IPS DF 6.9 (cell line): ENCODE measurements at places on chromosomes 7 and 10.

DNA sequence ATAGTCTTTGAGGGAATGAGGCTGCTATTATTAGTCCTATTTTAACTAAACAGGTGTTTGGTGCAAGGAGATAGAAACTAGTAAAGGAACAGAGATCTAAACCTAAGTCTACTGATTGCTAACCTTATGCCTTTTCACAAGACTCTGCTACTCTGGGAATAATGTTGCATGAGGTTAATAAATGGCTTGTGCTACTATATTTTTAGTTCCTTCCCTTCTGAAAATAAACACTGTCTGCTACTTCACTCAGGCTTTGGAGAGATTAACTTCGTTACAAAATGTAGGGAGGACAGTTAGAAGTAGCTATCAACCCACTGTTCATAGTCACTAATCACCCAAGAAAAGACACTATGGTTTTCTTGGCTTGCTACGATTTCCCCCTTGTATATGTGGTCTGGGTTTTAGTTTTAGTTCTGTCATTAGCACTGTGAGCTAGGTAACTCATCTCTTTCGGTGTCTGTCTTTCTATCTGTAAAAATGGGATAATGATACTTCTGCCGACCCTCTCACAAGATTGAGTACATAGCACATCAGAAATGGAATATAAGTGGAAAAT is 296.2 kb downstream of the LRRTM3 start:
- H3K27me3 ChIP-seq = no peaks in the 10 kb centered on the region
- no peaks in the 10 kb centered on the region for H3K4me1 ChIP-seq
- H3K27ac ChIP-seq = no peak overlapping the region
- H3K36me3 ChIP-seq = no peaks in the 10 kb centered on the region
- H3K4me3 ChIP-seq = no peak overlapping the region

DNA sequence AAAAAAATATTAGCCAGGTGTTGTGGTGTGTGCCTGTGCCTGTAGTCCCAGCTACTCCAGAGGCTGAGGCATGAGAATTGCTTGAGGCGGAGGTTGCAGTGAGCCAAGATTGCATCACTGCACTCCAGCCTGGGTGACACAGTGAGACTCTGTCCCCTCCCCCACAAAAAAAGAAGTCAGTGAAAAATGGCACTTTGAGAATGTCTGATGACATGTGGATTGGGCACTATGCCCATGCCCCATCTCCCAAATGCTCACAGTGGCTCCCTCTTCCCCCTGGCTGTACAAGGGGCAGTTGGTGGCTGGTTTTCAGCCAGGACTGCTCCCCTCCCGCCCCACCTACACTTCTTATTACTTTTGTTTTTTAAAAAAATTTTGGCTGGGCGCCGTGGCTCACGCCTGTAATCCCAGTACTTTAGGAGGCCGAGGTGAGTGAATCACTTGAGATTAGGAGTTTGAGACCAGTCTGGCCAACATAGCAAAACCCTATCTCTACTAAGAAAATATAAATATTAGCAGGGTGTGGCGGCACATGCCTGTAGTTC is 26.1 kb downstream of the IL15RA start:
- DNase-seq = no peak
- H3K27ac ChIP-seq = no peak overlapping the region
- no peaks in the 10 kb centered on the region for H3K36me3 ChIP-seq
- H3K27me3 ChIP-seq = no peaks in the 10 kb centered on the region
- H3K4me1 ChIP-seq = 0 out of 2 replicates have a peak, but pooled peaks cover 1% of the 10 kb centered on the region

DNA sequence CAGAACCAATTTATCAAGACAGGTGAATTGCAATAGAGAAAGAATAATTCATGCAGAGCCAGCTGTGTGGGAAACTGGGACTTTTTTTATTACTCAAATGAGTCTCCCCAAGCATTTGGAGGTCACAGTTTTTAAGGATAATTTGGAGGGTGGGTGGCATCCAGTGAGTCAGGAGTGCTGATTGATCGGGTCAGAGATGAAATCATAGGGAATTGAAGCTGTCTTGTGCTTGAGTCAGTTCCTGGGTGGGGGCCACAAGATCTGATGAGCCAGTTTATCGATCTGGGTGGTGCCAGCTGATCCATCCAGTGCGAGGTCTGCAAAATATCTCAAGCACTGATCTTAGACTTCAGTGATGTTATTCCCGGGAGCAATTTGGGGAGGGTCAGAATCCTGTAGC is 9.9 kb upstream of the MYO1G start:
- no peak for DNase-seq
- no peak overlapping the region for H3K27ac ChIP-seq
- H3K4me1 ChIP-seq = 0 out of 2 replicates have a peak, but pooled peaks cover 2% of the 10 kb centered on the region
- H3K4me3 ChIP-seq = no peak overlapping the region

- H3K27ac ChIP-seq = no peak overlapping the region
- H3K4me3 ChIP-seq = no peak overlapping the region
- no peaks in the 10 kb centered on the region for H3K36me3 ChIP-seq
- no peak for DNase-seq
Measured at GRCh38 chr10:34689053-34689452, 126.0 kb downstream of the PARD3 start.

DNA sequence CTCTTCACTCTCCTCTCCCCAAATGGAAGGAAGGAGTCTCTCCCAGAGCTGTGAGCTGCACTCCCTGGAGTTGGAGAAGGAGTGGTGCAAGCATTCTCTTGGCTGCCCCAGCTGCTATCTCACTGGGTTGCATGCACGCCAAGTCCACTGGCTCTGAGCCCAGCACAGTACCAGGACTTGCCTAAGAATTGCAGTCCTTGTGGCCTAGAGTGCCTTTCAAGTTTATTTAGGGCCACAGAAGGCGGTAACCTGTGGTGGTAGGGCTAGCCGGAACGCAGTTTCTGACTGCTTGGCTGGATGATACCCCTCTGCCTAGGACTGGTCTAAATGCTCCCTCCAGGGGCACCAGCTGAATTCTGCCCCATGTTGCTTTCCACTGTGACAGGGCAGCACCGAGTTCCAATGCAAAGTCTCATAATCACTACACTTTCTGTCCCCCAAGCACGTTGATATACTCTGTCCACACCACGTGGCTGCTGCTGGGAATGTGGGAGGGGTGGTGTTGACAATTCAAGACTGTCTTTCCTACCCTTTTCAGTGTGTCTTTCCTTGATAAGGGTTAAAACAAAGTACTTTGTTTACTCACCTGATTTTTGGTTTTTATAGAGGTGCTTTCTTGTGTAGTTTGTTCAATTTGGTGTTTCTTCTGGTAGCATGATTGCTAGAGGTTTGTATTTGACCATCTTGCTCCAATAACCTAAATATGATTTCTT is 57.0 kb downstream of the PHTF2 start:
- no peaks in the 10 kb centered on the region for H3K4me1 ChIP-seq
- no peak for DNase-seq
- H3K27me3 ChIP-seq = no peaks in the 10 kb centered on the region
- H3K27ac ChIP-seq = no peak overlapping the region
- H3K36me3 ChIP-seq = no peaks in the 10 kb centered on the region

DNA sequence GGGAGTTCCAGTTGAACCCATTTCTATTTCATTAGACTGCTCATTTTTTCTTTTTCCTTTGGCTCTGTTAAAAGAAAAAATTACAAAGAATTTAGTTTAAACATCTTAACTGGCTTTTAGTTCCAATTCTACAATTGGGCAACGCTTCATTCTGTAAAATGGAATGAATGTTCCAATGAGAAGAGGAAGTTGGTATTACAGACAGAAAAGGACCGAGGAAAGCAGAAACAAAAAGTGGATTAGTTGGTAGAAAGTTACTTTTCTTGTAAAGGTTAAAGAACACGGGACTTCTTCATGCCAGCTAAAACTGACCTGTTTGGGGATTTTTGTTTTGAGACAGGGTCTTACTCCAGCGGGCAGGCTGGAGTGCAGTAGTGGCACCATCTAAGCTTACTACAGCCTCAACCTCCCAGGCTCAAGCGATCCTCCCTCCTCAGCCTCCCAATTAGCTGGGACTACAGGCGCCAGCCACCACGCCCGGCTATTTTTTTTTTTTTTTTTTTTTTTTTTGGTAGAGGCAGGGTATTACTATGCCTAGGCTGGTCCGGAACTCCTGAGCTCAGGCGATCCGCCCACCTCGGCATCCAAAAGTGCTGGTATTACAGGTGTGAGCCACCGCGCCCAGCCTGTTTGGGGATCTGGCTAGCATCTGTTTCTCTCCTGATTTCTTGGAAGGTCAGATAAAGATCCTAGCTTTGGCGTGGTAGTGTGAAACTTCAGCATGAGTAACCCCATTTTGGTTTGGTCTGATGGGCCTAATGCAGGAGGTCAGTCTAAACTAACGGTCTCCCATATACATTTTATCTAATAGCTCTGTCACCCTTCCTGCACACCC is 1.3 kb upstream of the VDAC2 start:
- DNase-seq = no peak
- H3K4me1 ChIP-seq = peaks cover 9% of the 10 kb centered on the region; the same call in 1 of the 2 replicates
- H3K27me3 ChIP-seq = no peaks in the 10 kb centered on the region
- H3K36me3 ChIP-seq = peaks cover 8% of the 10 kb centered on the region; the same call in 1 of the 2 replicates

- H3K4me1 ChIP-seq = no peaks in the 10 kb centered on the region; the same call in 1 of the 2 replicates
- H3K36me3 ChIP-seq = no peaks in the 10 kb centered on the region
- DNase-seq = no peak
- no peak overlapping the region for H3K27ac ChIP-seq
Measured at GRCh38 chr10:43855667-43856210, 207.1 kb upstream of the ZNF32 start.

- no peak overlapping the region for H3K27ac ChIP-seq
- H3K36me3 ChIP-seq = no peaks in the 10 kb centered on the region
- no peaks in the 10 kb centered on the region for H3K4me1 ChIP-seq
Measured at GRCh38 chr10:108905171-108905570, 1018.1 kb downstream of the XPNPEP1 start.

DNA sequence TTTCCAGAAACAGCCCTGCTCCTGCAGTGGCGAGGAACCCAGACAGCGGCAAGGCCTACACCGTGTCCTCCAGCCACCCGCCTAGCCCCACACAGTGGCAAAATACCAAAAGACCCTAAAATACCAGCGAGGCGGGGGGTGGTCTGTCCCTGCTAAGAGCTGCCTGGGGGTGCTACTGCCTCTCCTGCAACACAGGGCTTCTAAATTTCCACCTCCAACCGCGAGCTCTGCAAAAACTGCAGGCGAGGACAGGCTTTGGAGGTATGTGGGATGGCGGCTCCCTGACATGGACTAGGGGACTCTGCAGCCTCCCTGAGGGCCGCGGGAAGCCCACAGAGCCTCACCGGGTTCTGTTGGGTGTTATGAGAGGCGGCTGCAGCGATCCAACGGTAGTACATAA is 122.3 kb downstream of the WDR37 start:
- no peaks in the 10 kb centered on the region for H3K27me3 ChIP-seq
- no peaks in the 10 kb centered on the region for H3K4me1 ChIP-seq
- no peak overlapping the region for H3K4me3 ChIP-seq
- H3K36me3 ChIP-seq = no peaks in the 10 kb centered on the region

DNA sequence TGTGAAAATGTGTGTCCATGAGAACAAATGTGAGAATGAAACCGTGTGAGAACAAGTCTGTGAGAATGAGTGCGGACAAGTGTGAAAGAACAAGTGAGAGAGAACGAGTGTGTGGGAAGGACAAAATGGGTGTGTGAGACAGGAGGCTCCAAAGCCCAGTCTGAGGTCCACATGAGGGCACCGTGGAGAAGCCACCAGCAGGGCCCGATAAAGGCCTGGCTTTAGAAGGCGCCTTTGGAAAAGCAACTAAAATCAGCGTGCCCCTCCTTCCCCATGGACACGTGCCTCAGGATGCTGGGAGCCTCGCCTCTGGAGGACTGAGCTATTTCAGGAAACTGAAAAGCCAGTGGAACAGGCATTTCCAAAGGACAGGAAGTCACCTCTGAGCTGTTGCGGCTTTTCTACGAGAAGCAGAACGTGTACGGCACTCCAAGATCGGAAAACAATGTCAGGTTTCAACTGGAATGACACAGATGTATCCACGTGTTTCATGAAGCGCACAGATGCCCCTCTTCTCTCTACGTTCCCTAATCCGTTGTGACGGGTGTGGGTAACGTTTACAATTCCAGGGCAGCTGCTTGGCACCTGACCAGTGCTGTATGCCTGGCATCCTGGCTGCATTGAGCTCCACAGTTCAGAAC is 46.4 kb downstream of the ESYT2 start:
- H3K27me3 ChIP-seq = no peaks in the 10 kb centered on the region
- no peaks in the 10 kb centered on the region for H3K4me1 ChIP-seq
- peaks cover 17% of the 10 kb centered on the region; the same call in 1 of the 2 replicates for H3K36me3 ChIP-seq
- no peak overlapping the region for H3K4me3 ChIP-seq
- DNase-seq = no peak
- H3K27ac ChIP-seq = no peak overlapping the region

DNA sequence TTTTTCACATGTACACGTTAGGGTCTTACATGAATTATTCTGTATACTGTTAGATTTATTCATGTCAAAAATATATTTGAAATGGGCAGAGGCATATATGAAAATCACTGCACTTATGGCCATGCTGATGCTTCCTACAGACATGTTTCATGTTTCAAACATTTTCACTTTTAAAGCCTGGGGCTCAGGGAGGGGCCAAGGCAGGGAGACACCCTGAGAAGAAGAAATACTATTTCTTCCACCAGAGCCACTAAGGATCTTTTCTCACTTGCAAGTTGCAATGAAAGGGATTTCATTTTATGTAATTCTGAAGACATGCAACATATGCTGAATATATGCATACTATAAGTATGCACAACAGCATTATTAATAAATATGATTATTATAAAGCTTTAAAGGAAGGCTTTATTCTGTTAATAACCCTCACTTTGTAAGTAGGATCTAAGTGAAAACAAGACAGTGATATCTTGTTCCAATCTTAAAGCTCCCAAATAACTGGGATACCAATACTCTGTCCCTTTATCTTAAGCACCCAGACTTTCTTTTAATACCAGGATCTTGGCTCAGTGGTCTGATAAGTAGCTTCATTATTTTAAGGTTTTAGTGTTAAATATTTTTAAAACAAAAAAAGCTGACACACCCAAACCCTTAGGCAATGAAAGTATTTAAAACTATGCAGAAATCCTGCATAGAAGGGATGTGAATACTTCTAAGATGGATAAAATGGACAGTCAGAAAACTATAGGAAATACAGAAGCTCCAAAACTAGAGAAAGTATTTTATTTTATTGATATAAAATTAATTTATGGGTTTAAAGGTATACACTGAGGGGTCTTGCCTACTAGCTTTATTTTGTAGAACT is 148.0 kb downstream of the SNX13 start:
- no peaks in the 10 kb centered on the region for H3K27me3 ChIP-seq
- DNase-seq = no peak
- H3K4me1 ChIP-seq = peaks cover 2% of the 10 kb centered on the region; the same call in 1 of the 2 replicates
- H3K4me3 ChIP-seq = no peak overlapping the region
- no peaks in the 10 kb centered on the region; the same call in 1 of the 2 replicates for H3K36me3 ChIP-seq
- H3K27ac ChIP-seq = no peak overlapping the region

- H3K27ac ChIP-seq = no peak overlapping the region
- H3K4me3 ChIP-seq = no peak overlapping the region
- no peaks in the 10 kb centered on the region for H3K27me3 ChIP-seq
- H3K4me1 ChIP-seq = no peaks in the 10 kb centered on the region
Measured at GRCh38 chr7:1895664-1896515, 225.8 kb downstream of the ELFN1 start.

DNA sequence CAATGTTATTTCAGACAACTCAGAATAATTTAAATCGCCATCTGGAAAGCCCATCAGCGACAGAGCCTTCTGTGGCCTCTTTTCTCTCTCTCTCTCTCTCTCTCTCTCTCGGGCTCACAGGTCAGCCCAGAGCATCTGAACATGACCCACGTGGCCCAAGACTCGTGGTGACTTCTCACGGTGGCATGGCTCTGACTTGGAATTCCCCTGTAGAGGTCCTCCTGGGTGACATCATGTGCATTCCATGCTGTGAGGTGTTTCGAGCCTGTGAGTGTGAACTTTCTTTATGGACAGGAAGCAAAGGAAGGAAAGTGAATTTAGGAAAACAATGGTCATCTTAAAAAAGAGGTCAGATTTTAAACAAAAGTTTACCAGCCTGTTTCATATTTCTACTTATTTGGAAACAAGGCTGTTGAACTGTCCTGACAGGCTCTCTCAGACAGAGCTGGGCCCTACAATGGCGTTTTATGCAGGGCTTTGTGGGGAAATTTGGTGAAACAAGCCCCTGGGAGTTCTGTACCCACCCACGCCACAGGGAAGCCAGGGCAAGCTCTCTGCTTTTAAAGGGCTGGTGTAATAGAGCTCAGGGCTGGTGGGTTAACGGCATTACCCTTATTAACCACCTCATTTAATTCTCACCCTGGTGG is 359.7 kb upstream of the ZNF32 start:
- DNase-seq = no peak
- H3K27ac ChIP-seq = no peak overlapping the region
